ENCODE measurements at places on chromosomes 6 and 20.

- peak; percentile 9 for DNase-seq
Observed at GRCh38 chr6:25714765-25715164, 39.8 kb upstream of the SLC17A4 start.

GRCh38 chr20:37449276-37449675 lies 71.8 kb upstream of the NNAT start:
- no peak for DNase-seq

DNA sequence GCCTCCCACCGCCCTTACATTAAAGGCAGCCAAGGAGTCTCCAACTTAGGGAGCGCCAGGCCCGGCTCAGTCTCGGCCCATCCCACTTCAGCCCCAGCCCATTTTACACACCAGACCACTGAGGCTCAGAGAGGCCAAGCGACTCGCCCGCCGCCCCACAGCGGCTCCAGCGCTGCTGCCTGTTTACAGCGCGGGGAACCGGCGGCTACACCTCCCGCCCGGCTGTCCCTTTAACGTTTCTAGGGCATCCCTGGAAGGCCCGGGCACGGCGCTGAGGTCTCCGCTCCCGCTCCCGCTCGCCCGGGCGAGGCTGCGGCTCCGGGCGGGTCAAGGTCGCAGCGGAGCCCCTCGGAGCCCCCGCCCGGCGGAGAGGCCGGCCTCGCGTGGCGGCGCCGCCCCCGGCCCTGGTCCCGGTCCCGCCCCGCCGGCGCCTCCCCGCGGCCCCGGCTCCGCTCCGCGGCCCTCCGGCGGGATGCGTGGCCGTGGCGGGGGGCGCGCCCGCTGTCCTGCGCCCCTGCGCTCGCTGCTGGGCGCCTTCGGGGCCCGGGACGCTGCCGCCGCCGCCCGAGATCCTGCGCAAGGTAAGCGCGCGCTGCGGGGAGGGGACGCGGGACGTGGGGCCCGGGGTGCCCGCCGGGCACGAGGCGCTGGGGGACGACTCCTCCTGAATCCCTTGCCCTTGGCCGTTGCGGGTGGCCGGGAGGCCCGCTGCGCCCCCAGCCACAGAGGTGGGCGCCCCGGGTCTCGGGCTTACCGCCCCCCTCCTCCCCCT lies 27.1 kb upstream of the PHACTR3 start:
- DNase-seq: no peak

DNA sequence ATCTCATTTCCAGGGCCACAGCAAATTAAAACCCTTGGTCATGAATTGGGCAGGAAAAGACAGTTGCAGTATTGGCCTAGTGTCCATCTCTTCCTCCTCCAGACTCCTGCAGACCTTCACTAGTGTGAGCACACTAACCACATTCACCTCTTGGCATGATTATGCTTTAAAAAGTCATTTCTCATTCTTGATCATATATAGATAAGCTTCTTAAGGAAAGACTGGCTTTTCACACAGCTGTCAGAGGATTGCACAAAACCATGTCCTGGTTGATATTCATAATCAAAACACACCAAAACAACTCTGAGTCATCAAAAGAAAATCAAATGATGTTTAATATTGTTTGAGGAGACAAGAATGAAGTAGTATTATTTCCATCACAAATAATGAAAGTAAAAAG lies 52.1 kb downstream of the TMEM200A start:
- DNase-seq: no peak

GRCh38 chr6:31888276-31889258 lies 8.9 kb downstream of the EHMT2 start:
- no peak for DNase-seq

DNA sequence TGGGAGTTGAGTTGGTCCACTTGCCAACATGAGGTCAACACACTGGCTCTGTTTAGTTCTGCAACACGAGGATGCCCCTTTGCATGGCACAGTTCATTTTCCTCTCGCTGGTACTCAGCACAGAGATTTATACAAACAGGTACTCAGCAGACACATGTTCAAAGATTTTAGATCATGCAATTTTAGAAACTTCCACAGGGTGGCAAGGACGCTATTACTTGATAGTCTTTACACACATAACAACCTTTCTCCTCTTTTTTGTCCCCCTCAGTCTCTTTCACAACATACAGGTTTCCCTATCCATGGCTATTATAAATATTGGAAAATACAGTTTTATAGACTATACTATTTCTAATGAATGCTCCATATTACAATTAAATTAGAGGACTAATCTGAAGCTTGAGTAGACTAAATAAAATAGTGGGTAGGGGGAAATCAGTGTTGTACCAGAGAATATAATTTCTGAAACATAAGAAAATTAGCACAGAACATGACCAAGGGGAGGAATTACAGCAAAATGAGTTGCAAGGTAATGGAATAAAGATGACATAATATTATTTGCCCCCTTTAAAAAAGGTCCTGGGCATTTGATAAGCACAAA lies 331.8 kb upstream of the BTBD3 start:
- DNase-seq: peak; percentile 52

DNA sequence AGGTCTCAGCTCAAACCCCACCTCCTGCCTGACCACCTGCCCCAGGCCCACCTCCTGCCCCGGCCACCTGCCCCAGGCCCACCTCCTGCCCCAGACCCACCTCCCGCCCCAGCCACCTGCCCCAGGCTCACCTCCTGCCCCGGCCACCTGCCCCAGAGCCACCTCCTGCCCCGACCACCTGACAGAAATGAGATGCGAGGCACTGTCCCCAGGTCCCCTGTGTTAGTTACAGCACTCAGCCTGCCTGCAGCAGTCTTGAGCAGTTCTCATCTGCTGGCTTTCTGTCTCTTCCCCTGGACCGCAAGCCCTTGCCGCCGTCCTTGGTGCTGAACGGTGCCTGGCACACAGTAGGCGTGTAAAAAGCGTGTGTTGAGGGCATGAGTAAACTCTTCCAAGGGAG lies 79.5 kb downstream of the CDH4 start:
- no peak for DNase-seq

DNA sequence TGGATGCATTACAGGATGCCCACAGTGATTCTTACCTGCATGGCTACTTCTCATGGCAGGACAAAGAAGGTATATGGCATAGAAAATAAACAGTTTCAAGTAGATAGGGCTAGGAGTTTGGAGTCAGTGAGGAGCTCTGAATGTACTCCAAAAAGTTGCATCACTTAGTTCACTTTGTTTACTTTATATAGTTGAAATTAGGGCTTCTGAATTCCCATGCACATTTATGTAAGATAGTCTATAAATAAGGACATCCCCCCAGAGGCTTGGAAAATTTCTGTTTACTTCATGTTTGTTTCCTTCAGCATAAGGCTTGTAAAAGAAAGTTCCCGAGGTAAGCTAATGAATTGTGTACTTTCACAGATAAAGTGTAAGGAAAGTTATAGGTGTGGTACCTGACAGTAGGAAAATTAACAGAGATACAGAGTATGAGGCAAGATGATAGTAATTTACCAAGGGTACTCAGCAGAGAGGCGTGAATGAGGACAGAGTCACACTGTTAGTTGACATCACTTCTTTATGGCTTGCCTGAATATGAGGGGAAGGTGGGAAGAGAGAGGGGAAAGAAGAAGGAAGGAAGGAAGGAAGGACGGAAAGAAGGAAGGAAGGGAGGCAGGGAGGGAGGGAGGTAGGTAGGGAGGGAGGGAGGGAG lies 51.1 kb downstream of the ADTRP start:
- no peak for DNase-seq

DNA sequence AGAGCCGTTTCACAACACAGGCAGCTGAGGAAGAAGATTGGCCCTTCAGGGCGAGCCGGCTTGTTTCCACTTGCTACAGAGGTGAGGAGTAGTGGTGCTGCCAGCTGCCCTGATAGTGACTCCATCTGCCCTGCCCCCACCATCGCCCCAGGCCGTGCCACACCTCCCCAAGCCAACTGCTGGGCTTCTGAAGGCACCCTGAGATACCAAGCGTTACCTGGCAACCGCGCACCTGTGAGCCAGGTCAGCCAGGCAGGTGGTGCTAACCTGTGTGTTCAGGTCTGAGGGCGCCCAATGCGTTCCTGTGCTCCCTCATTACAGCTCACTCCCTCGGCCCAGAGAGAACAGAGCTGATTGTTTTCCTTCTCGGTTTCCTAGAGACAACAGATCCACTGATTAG lies 299.1 kb upstream of the ID4 start:
- no peak for DNase-seq

Measured in RKO (cell line).